ENCODE measurements at places on chromosomes 7 and 10. TPM values are rescaled to one million over a fixed set of nuclear protein-coding genes. Genes with fewer than 3 reads are reported as not detected.

The OR2A42 gene
- total RNA-seq: not detected

The MMRN2 gene
- not detected for total RNA-seq

The VAX1 gene
- not detected for total RNA-seq

The ZNF783 gene
- total RNA-seq: 18.2 TPM

The TAS2R5 gene
- 2.7 TPM for total RNA-seq

All from activated naive CD4-positive, alpha-beta T cell treated with anti-CD3 and anti-CD28 coated beads, Interleukin-2, amount 50 U/mL, for 72 hours (primary cell).